Pancreas (tissue), 10 donors: ENCODE measurements at places on chromosomes 1 and 21. TPM values are rescaled to one million over a fixed set of nuclear protein-coding genes. Genes with fewer than 3 reads are reported as not detected.

Gene BGLAP
- 0.93 TPM for total RNA-seq

Gene CELA2B
- 453 TPM for total RNA-seq

Gene CALML6
- 1.2 TPM for total RNA-seq

Gene SERBP1
- 68.0 TPM for total RNA-seq

DNA sequence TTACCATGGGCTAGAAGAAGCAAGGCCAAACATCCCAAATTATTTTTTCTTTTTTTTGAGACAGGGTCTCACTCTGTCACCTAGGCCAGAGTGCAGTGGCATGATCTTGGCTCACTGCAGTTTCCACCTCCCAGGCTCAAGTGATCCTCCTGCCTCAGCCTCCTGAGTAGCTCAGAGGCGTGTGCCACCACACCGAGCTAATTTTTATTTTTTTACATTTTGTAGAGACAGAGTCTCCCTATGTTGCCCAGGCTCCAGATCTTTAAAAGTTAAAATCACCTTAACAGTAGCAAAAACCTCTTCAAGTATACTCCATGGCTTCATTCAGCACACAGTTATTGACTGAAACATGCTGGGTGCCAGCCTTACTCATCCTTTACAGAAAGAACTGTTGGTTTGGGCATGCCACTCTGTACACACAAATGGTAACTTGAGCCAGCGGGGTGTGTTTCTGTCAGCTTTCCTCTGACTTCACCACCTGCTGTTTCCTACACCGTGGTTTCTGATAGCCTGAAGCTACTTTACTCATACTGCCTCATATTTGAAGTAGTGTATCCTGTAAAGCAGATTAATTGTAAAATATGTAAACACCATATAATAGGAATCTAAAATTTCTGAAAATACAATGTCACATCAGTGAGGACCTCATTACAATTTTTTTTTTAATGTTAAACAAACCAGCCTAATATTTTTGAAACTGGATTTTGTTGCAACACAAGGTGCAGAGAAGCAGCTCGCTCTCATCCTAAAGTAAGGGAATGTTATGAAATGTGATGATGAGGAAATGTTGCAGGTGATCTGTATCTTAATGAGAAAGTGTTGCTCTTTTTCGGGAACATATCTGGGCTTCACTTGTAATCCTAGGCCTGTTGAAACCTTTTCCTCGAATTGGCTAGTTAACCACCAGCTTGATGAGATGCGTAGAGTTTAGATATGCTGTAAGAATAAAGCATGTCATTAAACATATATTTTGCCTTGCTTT lies 113.9 kb downstream of the ATP5PO start:
- no peak overlapping the region for H3K27ac ChIP-seq
- DNase-seq, result no peak
- no peaks in the 10 kb centered on the region for H3K36me3 ChIP-seq

DNA sequence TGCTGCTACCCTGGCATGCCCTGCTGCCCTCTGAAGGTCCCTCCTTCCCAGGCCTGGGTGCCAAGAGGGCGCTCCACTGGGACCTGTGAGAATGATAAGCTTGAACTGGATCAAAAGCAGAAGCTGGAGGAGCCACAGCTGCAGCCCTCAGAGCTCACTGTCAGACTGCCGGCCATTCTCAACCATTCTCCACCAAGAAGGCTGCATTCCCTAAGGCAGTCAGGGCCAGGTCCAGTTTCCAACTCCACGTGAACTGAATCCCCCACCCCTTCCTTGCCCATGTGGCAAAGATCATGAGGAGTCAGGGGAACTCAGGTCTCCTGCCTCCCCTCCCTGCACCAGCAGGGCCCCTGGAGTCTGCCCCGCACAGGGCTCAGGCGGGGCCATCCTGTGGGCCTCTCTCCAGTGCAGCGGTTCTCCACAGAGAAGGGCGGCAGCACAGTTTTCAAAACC lies 19.5 kb downstream of the SLC1A7 start:
- no peaks in the 10 kb centered on the region for H3K4me1 ChIP-seq
- H3K27me3 ChIP-seq, result no peaks in the 10 kb centered on the region
- H3K4me3 ChIP-seq, result no peak overlapping the region
- H3K27ac ChIP-seq, result no peak overlapping the region
- no peaks in the 10 kb centered on the region for H3K36me3 ChIP-seq

DNA sequence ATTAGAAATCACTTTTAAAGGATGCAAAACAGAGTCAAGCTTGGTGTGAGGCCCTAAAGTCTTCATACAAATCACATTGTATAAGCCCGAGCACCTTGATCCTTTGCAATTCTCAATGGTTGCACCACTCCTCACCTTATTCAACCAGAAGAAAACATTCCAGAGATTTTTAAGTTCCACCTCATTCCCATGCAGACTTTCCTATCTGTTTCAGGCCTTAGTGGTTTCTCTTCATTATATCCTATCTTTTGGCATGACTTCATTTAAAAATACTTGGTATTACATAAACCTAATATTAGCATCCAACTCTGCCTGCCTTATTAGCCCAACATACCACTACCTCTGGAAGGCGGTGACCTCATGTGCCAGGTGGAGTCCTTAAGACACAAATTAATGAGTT lies 9.3 kb upstream of the GREM2 start:
- no peaks in the 10 kb centered on the region for H3K4me1 ChIP-seq
- H3K27me3 ChIP-seq, result no peaks in the 10 kb centered on the region
- no peak overlapping the region for H3K4me3 ChIP-seq

GRCh38 chr1:178634445-178634844 lies 90.6 kb upstream of the RALGPS2 start:
- no peaks in the 10 kb centered on the region for H3K4me1 ChIP-seq
- H3K4me3 ChIP-seq, result no peak overlapping the region
- DNase-seq, result no peak
- no peaks in the 10 kb centered on the region for H3K27me3 ChIP-seq

- H3K4me3 ChIP-seq, result no peak overlapping the region
- DNase-seq, result no peak
- no peaks in the 10 kb centered on the region for H3K36me3 ChIP-seq
- no peak overlapping the region for H3K27ac ChIP-seq
- H3K27me3 ChIP-seq, result no peaks in the 10 kb centered on the region
- H3K4me1 ChIP-seq, result no peaks in the 10 kb centered on the region
These were observed 88.4 kb upstream of the COL6A1 start for GRCh38 chr21:45892916-45893739.

- H3K36me3 ChIP-seq, result no peaks in the 10 kb centered on the region
- H3K27ac ChIP-seq, result no peak overlapping the region
- no peak overlapping the region for H3K4me3 ChIP-seq
- no peak for DNase-seq
- H3K27me3 ChIP-seq, result no peaks in the 10 kb centered on the region
These were observed 253.2 kb downstream of the CRB1 start for GRCh38 chr1:197521118-197521739.
